ENCODE measurements at places on chromosomes 16 and 17.

- DNase-seq = no peak
Observed at GRCh38 chr17:39352511-39352910, 48.9 kb downstream of the FBXL20 start.

DNA sequence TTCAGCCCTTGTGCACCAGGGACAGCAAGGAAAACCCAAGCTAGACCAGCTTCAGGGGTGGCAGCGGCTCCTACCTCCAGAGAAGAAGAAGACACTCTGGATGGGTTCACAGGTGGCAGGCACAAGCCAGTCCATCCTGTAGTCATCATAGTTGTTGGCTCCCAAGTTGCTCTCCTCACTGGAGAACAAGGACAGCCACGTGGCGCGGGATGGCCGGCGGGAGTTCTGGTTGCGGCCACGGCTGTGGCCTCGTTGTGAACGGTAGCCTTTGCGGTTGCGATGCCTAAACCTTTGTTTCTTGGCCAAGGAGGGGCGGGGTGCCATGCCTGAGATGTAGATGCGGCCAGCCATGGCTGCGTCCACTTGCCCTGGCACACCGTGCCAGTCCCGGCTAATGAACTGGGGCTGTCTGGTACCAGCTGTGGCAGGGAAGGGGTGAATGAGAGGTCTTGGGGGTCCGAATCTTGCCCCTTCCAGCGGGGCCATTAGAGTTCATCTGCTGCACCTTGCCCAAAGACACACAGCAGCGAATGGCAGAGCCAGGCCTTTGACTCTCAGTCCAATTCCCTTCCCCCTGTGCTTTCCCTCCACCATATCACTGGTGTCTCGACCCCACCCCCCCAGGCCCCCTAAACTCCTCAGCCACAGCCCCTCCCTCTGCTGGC is 2.3 kb downstream of the VTN start:
- no peak for DNase-seq

GRCh38 chr17:31309556-31309955 is 4.3 kb downstream of the EVI2B start:
- DNase-seq = no peak

DNA sequence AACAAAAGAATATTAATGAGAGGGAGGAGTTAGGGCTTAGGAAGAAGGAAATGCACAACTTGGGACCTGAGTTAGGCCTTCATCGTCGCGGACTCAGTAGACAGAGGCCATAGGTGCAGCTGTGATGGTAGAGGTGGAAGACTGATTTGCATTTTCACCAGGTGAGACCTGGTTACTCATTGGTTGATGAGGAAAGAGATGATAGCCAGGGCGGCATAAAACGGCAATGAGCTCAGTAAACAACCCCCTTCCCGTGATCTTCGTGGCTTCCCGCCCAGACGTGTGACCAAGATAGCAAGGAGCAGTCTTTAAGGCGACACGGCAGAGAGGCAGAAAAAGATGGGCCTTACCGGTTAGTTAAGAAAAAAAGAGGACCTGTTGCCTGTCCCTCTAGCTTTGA is at the start of gene TMC5:
TSS of gene TMC5 (plus strand) at position 244 of the 400 bp plus-strand sequence. CDS start 22,156 bp downstream, outside the sequence.
- no peak for DNase-seq

- no peak for DNase-seq
Observed at GRCh38 chr17:75844530-75845057, 390 bp upstream of the UNC13D start.

- no peak for DNase-seq
Observed at GRCh38 chr16:24976061-24976779, 38.9 kb downstream of the ARHGAP17 start.

GRCh38 chr16:30619202-30619601 is 9.0 kb upstream of the ZNF689 start:
- DNase-seq = no peak

GRCh38 chr16:75648265-75649076 is 898 bp downstream of the TERF2IP start:
- DNase-seq = peak; percentile 58

GRCh38 chr17:65959630-65960029 is 232.3 kb downstream of the CEP112 start:
- no peak for DNase-seq

DNA sequence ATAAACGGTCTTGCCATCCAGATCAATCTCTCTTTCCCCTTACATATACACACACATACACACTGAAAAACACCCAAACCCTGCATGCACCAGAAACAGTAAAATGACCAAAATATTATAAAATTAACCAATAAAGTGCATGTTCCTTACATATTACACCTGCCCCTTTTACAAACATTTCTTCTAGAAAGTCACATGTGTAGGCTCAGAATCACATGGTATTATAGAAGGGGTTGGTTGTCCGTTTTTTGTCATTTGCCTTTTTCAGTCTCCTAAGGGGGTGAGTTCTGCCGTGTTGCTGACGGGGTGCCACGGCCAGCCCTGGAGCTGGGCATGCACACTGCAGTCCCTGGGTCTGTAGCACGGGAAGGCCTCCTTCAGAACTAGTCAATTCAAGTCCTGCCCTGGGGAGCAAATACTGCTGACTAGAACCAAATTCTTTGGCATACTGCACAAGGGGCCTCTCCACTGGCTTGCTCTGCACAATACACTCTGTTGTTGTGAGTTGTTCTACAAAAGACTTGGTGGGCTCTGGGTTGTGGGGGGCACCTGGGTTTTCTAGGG is 8.0 kb upstream of the CORO6 start:
- DNase-seq = no peak

DNA sequence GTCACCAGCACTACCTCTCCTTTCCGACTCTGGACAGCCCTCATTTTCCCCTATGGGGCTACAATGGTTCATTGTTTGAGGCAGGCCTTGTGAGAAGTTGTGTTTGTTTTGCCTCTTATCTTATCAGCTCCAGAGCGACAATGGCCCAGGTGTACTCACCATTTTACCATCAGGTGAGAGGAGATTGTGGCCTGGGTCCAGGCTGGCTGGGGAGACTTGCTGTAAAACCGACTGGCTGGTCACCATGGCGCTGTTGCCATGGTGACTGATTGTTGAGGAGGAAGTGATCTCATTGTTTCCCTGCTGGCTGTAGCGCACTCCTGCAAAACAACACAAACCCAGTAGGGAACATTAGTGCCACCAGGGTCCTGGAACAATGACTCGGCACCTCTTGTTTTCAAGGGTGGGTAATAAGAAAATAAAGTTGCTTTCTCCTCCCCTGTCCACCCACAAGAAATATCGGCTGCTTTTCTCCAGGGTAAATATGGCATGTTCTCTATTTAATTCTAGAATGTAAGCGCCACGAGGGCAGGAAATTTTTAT is 34.4 kb downstream of the HNF1B start:
- DNase-seq = peak; percentile 2

DNA sequence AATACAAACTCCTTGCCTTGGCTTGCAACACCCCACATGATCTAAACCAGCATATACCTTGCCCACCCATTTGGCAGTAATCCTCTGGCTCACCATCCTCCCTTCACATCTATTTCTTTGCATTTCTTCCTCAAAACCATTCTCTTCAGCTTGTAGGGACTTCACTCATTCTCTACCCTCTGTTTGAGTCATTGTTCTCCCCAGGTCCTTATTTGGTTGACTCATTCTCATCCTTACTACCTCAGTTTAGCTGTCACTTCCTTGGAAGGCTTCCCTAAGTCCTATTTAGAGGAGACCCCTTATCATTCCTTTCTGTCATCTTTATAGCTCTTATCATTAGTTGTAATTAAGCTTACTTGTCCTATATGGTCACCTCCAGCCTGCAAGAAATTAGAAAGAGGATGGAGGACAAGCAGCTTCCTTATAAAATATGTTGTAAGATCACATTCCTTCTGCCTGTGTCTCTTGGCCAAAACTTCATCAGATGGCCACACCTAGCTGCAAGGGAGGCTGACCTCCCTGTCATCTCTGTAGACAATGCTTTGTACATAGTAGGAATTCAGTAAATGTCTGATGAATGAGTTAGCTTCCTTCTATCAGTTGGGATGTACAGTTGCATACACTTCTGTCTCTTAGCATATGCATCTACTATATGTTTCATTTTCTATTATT is 1.7 kb downstream of the TTC19 start:
- no peak for DNase-seq

- DNase-seq = no peak
Observed at GRCh38 chr16:57603115-57604024, 25.1 kb upstream of the ADGRG1 start.

- DNase-seq = no peak
Observed at GRCh38 chr17:17579691-17580090, 11.8 kb downstream of the PEMT start.

GRCh38 chr17:15351925-15352324 is 10.5 kb upstream of the TEKT3 start:
- peak; percentile 22 for DNase-seq

GRCh38 chr17:50457621-50458020 is 11.1 kb downstream of the CHAD start:
- no peak for DNase-seq

GRCh38 chr17:2396192-2396567 is 4.7 kb downstream of the MNT start:
- no peak for DNase-seq

DNA sequence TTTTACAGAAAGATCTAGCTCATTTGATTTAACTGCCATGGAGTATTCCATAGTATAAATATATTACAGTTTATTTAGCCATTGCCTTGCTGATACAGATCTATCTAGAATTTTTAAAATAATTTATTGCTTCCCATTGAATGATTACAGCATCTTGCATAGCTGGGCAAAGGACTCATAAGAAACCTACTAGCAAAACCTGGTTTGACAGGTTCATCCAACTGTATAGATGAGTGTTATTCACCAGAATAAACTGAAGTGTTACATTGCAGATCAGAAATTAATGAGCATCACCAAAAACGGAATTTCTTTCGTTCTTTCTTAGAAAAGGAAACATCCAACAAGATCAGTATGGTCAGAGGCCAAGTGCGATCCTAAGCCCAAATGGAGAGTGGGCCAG is 202.2 kb upstream of the CACNG5 start:
- DNase-seq = no peak

DNA sequence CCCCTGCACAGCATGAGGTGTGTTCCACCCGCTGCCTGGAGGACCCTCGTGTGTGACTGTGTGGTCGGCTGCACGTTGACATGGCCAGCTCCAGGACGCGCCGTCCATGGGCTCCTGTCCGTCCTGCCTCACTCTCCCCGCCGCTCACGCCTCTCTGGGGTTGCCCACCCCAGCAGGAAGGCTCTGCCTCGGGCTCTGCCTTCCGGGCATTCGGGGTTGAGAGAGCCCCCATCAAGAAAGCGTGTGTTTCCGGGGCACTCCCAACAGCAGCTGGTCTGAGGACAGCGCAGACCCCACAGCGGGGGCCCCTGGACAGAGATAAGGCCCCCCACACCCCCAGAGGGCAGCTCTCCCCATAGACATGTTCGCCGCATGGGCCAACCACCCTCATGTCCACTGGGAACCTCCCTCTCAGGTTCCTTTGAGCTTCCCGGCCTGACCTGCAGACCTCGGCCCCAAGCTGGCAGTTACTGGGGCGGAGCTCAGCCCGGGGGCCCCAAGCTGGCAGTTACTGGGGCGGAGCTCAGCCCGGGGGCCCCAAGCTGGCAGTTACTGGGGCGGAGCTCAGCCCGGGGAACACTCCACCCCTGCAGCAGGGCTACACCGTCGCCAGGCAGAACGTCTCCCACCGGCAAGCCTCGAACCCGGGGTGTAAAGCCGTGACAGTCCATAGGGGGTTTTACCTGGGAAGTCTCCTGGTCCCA is 8.4 kb upstream of the PIEZO1 start:
- no peak for DNase-seq

GRCh38 chr17:18093616-18094408 is 6.1 kb downstream of the DRG2 start:
- DNase-seq = no peak

DNA sequence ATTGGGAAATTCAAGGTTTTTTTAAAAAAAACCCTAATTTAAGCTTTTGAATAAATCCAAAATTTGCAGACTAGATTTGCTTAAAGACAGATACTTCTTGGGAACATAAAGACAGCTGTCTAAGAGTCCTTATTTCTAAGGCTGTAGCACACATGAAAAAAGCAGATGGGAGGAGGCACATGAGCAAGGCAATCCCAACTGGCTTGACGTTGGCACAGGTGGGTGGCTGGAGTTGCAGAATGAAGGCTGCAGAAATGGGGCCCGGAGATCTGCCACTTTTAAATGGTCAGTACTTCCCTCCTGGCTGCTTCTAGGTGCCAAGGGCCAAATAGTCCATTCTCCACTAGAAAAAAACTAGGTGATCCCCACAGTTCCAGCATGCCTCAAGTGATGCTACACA is 4.4 kb downstream of the KIAA0753 start:
- DNase-seq = no peak

DNA sequence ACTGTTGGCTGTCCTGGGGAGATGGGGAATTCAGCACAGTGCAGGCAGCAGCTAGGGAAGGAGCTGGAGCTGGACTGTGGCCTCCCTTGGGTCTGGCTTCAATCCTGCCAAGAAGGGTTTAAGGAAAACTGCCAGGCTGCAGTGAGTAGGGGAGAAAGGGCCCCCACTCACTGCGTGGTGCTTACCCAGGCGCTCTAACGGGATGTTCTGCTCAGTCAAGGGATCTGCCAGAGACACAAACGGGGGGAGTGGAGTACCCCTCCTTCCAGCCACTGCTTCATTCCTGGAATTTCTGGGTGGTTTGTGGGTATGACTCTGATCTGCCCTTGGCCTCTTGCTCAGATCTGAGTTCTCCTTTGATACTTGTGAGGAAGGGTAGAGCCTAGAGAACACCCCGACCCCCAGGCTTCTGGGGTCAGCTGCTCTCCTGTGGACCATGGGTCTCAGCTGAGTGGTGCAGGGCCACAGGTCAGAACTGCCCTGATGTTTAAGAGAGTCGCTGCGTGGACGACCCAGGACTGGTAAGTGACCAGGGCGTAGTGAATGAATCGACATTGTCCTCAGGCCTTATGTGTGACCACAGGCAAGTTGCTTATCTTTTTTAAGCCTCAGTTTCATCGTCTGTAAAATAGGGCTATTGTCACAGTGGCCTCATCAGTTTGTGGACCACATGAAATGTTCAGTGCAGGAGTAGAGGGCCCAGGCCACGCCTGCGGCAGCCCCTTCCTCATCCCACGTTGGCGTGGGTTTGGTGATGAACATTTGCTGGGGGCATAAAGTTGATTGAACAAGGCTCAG is 9.6 kb downstream of the CRISPLD2 start:
- DNase-seq = no peak

DNA sequence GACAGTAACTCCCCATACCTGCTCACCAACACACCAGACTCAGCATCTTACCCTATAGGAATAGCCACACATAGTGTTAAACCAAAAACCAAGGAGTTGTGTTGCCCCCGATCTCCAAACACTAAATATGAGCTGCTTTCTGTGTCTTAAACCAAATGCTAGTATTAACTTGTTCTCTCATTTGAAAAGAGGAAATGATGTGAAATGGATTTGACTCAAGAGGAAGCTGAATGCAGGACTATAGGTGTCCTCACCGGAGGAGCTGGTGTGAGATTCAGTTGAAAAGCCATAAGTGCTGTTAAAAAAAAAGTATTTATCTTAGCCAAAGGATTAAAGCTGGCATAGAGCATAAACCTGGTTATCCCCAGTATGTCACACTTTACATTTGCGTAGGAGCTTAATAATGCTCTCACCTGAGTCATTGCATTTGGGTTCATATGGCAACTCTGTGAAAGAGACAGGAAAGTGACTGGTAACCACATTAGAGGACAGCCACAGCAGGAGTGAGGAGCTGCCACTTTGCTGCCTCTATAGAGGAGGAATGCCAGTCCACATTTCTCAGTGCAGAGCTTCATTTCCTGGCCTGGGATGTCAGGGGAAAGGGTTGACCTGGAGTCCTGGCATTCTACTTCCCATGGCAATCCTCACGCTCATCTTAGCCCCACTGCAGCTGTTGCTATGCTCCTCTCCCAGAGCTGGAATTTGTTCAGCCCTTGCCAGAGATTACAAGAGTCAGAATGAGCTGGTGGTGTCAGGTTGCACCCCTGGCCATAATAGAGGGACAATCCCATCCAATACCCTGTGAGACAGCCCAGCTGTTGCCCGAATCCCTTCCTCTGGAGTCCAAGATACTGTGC is 143.3 kb upstream of the ANKFN1 start:
- peak; percentile 16 for DNase-seq
